HFFc6 (cell line): ENCODE measurements at places on chromosomes 1 and 21. TPM values are rescaled to one million over a fixed set of nuclear protein-coding genes. Genes with fewer than 3 reads are reported as not detected.

The KCNQ4 gene
- total RNA-seq: 0.06 TPM in 1 of 3 replicates, not detected in the others

The MLLT11 gene
- 9.6 to 11.5 TPM (median 11.0 TPM) in 3 replicates for total RNA-seq

DNA sequence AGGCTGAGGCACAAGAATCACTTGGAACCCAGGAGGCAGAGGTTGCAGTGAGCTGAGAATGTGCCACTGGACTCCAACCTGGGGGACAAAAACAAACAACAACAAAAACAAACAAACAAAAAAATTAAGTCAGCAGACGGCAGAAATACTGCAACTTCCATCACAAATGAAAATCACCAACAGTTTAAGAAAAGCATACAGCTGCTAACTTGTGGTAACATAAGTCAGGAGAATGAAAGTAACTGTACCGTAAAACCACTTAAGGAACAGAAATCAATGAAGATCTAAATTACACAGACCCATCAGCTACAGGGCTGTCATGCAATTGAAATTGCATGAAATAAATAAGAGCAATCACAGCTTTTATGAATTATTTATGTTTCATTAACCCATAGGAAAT is 25.0 kb downstream of the MCOLN2 start:
- DNase-seq: no peak
- H3K27me3 ChIP-seq: no peaks in the 10 kb centered on the region; the same call in 1 of the 2 replicates
- H3K27ac ChIP-seq: no peak overlapping the region
- H3K4me1 ChIP-seq: peaks cover 21% of the 10 kb centered on the region
- no peak overlapping the region for H3K4me3 ChIP-seq
- no peaks in the 10 kb centered on the region for H3K36me3 ChIP-seq

The SYT2 gene
- total RNA-seq: not detected in 3 replicates

DNA sequence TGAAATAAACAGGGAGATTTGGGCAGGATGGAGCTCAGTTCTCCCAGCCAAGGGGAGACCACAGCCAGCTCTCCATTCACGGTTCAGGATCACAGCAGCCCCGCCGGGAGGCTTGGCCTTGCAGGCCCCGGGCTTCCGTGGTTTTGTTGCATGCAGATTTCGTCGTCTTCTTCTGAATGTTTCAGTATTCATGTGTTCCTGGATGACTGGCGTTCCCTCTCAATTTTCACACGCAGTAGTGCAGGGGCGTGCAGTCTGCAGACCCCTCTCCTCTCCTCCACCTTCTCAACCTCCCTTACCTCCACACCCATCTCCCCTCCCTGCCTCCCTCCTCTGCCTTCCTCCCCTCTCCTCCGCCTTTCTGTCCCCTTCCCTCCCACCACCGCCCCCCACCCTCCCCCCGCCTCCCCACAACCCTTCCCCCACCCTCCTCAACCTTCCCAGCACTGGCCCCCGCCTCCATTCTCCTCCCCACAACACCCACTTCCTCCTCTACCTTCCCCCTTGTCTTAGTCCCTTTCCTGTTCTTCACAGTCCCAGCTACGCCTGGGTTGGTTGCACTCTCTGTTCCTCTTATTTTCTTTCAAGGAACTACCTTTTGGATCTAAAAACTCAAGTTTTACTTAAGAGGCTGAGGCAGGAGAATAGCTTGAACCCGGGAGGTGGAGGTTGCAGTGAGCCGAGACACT is 8.4 kb upstream of the SLC19A1 start:
- no peaks in the 10 kb centered on the region for H3K36me3 ChIP-seq
- no peak for DNase-seq
- H3K27ac ChIP-seq: no peak overlapping the region
- H3K4me3 ChIP-seq: no peak overlapping the region
- H3K27me3 ChIP-seq: peaks cover 4% of the 10 kb centered on the region

DNA sequence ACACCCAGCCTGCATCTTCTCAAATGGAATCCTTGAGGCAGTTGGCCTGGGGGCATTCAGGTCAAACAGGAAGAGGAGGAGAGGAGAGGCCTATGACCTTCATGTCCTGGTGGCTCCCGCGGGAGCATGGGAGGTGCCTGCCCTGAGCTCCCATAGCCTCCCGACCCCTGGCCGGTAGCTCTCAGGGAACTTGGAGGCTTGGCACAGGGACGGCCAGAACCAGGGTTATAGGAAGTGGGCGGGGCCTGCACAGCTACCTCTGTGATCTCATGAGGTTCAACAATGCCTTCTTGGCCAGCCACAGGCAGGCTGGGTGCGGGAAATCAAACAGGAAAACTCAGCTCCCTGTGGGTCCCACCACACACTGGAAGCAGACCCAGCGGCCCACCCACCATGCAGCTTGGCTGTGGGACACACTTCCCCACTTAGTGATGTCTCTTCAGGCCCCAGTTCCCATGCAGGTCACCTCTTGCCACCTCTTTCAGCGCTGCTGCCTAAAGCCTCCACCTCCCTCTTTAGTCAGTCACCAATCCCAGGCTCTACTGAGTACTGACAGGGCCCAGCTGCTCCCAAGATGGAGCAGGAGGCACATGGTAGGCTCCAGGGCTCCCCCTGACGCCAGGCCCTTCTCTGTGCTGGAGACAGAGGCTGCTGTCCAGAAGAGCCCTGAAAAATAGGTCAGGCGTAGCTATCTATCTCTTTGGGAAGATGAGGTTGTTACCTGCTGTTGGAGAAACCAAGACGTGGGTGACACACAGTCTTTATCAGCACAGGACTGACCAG is at the start of gene SLFNL1:
Gene SLFNL1 (minus strand): TSS at position 200 of the 783 bp plus-strand sequence. CDS start 1,065 bp downstream, outside the sequence.
- peak within 1 kb of the TSS; percentile 63 for H3K27ac ChIP-seq
- H3K4me1 ChIP-seq: peaks cover 7% of the 10 kb centered on the region
- DNase-seq: peak; percentile 19
- no peak within 1 kb of the TSS; the same call in 1 of the 2 replicates for H3K4me3 ChIP-seq

DNA sequence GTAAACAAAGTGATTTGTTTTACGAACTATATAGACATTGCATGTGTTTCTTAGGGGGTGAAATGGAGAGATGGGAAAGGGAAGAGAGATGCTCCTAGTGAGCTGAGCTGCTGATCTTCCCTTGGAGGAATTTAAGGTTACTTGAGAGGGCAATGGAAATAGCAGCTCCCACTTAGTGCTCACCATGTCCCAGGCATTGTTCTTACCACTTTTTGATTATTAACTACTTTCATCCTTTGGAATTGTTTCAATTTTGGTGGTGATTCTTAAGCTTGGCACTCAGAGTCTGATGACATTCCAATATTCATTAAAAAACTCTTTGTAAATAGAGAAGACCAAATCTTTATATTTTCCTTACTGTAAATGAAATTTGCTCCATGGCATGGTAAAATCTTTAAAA is 124.9 kb downstream of the ITSN1 start:
- peak; percentile 46 for DNase-seq
- peaks cover 3% of the 10 kb centered on the region; the same call in 1 of the 2 replicates for H3K27me3 ChIP-seq
- H3K4me3 ChIP-seq: 0 out of 2 replicates have a peak overlapping the region, but pooled peaks have one; percentile 18
- peaks cover 68% of the 10 kb centered on the region for H3K36me3 ChIP-seq
- H3K27ac ChIP-seq: peak overlapping the region; percentile 36; the same call in 1 of the 2 replicates

GRCh38 chr1:20149601-20150325 is 10.6 kb downstream of the PLA2G2F start:
- H3K4me1 ChIP-seq: no peaks in the 10 kb centered on the region
- H3K36me3 ChIP-seq: no peaks in the 10 kb centered on the region
- peaks cover 22% of the 10 kb centered on the region for H3K27me3 ChIP-seq
- DNase-seq: no peak

- no peaks in the 10 kb centered on the region for H3K4me1 ChIP-seq
- H3K36me3 ChIP-seq: no peaks in the 10 kb centered on the region
- no peak overlapping the region for H3K27ac ChIP-seq
- no peak for DNase-seq
- H3K4me3 ChIP-seq: no peak overlapping the region
Measured at GRCh38 chr1:1939296-1940122, 20.4 kb upstream of the TMEM52 start.

GRCh38 chr1:162133566-162133965 is 64.1 kb downstream of the NOS1AP start:
- no peaks in the 10 kb centered on the region; the same call in 1 of the 2 replicates for H3K36me3 ChIP-seq
- DNase-seq: peak; percentile 3
- no peak overlapping the region for H3K27ac ChIP-seq
- peaks cover 54% of the 10 kb centered on the region for H3K4me1 ChIP-seq
- H3K4me3 ChIP-seq: no peak overlapping the region
- H3K27me3 ChIP-seq: peaks cover 2% of the 10 kb centered on the region; the same call in 1 of the 2 replicates

DNA sequence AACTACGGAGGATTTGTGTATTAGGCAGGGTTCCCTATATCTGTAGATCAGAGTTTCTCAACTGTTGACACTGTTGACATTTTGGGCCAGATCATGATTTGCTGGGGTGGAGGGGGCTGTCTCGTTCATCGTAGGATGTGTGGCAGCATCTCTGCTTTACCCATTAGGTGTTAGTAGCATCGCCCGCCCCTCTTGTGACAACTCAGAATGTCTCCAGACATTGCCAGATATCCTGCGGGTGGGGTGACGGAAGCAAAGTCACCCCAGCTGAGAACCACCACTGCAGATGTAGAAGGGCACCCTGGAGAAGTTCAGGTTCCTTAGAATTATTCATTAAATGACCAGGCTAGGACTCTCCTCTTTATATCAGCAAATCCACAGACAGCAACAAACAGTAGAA is 125.9 kb downstream of the CLIC6 start:
- peaks cover 52% of the 10 kb centered on the region for H3K36me3 ChIP-seq
- H3K27me3 ChIP-seq: peaks cover 5% of the 10 kb centered on the region
- peak overlapping the region; percentile 71 for H3K4me3 ChIP-seq
- peak overlapping the region; percentile 94 for H3K27ac ChIP-seq
- H3K4me1 ChIP-seq: peaks cover 51% of the 10 kb centered on the region

The MSTO1 gene
- 40.2 to 40.5 TPM (median 40.5 TPM) in 3 replicates for total RNA-seq

GRCh38 chr1:43881415-43881814 is 52.2 kb upstream of the ARTN start:
- no peak for DNase-seq
- no peak overlapping the region for H3K27ac ChIP-seq
- no peaks in the 10 kb centered on the region for H3K4me1 ChIP-seq
- no peaks in the 10 kb centered on the region for H3K27me3 ChIP-seq
- H3K36me3 ChIP-seq: no peaks in the 10 kb centered on the region
- H3K4me3 ChIP-seq: no peak overlapping the region

GRCh38 chr1:54937469-54937868 is 43.0 kb upstream of the TMEM61 start:
- no peak overlapping the region; the same call in 1 of the 2 replicates for H3K27ac ChIP-seq
- H3K4me1 ChIP-seq: peaks cover 60% of the 10 kb centered on the region
- no peak overlapping the region for H3K4me3 ChIP-seq
- DNase-seq: no peak

DNA sequence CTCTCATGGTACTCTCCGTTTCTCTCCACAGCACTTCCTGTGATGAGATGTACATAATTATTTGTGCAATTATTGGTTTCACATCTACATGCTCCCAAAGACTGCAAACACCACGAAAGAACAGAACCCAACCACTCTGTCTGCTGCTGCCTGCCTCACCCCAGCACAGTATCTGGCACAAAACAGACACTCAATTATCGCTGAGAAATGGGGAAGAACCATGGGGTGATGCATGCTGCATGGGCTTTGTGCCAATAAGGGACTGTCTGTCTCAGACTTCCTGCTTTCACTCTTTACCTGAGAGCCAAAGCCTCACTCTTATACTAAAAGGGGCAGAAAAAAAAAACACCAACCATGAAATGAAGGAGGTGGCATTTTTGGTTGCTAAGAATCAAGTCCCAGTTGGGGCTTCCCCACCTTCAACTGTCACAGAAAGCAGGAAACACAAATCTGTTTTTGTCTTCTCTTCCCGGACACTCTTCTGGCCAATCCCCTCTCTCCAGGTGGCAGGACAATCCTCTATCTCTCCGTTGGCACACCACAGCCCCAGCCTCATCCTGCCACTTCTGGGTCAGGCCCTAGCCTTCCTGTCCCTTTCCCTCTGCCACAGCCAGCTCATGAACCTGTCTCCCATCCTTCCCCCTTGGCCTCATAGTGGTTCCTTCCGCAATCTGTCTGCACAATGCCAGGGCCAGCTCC is 82.0 kb downstream of the TGFBR3 start:
- H3K4me1 ChIP-seq: peaks cover 51% of the 10 kb centered on the region
- H3K27ac ChIP-seq: no peak overlapping the region; the same call in 1 of the 2 replicates
- peaks cover 11% of the 10 kb centered on the region; the same call in 1 of the 2 replicates for H3K27me3 ChIP-seq
- no peak for DNase-seq
- peaks cover 6% of the 10 kb centered on the region; the same call in 1 of the 2 replicates for H3K36me3 ChIP-seq

The PALMD gene
- not detected in 3 replicates for total RNA-seq

- no peak overlapping the region for H3K4me3 ChIP-seq
- H3K27ac ChIP-seq: no peak overlapping the region
- no peaks in the 10 kb centered on the region for H3K36me3 ChIP-seq
- DNase-seq: no peak
- H3K4me1 ChIP-seq: peaks cover 14% of the 10 kb centered on the region
- H3K27me3 ChIP-seq: peaks cover 3% of the 10 kb centered on the region; the same call in 1 of the 2 replicates
Measured at GRCh38 chr1:39969531-39970270, 14.8 kb downstream of the MFSD2A start.

- peaks cover 38% of the 10 kb centered on the region for H3K4me1 ChIP-seq
- peak overlapping the region; percentile 29; the same call in 1 of the 2 replicates for H3K27ac ChIP-seq
- H3K4me3 ChIP-seq: no peak overlapping the region
- DNase-seq: peak; percentile 23
- H3K27me3 ChIP-seq: no peaks in the 10 kb centered on the region
- peaks cover 64% of the 10 kb centered on the region for H3K36me3 ChIP-seq
Measured at GRCh38 chr1:236021424-236022135, 43.3 kb downstream of the NID1 start.

DNA sequence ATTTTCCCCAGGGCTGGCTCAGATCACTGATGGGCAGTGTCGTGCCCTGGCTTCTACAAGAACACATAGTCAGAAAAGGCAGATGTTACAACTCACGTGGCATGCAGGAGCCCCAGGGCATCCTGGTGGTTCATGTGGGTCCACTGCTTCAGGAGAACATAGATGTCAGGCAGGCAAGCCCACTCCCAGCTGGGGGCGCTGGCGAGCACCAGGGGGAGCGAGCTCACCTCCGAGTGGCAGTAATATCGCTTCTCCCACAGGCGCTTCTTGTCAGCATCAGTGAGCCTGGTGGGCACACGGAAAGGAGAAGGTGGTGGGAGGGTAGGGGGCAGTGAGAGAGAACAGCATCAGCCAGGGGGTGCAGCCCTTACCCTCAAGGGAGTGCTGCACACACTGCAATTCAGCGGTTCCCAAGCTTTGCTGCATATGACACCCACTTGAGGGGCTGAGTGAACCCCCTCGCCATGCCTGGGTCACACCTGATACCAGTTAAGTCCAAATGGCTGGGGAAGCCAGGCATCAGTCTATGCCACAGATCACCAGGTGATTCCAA is 34.3 kb upstream of the PPP1R15B start:
- peaks cover 10% of the 10 kb centered on the region; the same call in 1 of the 2 replicates for H3K4me1 ChIP-seq
- H3K36me3 ChIP-seq: no peaks in the 10 kb centered on the region; the same call in 1 of the 2 replicates
- no peak overlapping the region for H3K27ac ChIP-seq
- H3K4me3 ChIP-seq: no peak overlapping the region
- peak; percentile 20 for DNase-seq

The PRDM16 gene
- total RNA-seq: not detected in 3 replicates

GRCh38 chr1:69919922-69920273 is 285.5 kb downstream of the LRRC40 start:
- no peak for DNase-seq
- H3K36me3 ChIP-seq: no peaks in the 10 kb centered on the region
- H3K27me3 ChIP-seq: no peaks in the 10 kb centered on the region
- no peak overlapping the region for H3K4me3 ChIP-seq
- no peak overlapping the region for H3K27ac ChIP-seq
- peaks cover 3% of the 10 kb centered on the region; the same call in 1 of the 2 replicates for H3K4me1 ChIP-seq

GRCh38 chr1:86466109-86466844 is 2.5 kb upstream of the CLCA1 start:
- H3K4me3 ChIP-seq: no peak overlapping the region
- no peak overlapping the region for H3K27ac ChIP-seq
- H3K36me3 ChIP-seq: no peaks in the 10 kb centered on the region
- H3K4me1 ChIP-seq: peaks cover 5% of the 10 kb centered on the region; the same call in 1 of the 2 replicates
